ENCODE measurements at places on chromosomes 4 and X. TPM values are rescaled to one million over a fixed set of nuclear protein-coding genes. Genes with fewer than 3 reads are reported as not detected.

DNA sequence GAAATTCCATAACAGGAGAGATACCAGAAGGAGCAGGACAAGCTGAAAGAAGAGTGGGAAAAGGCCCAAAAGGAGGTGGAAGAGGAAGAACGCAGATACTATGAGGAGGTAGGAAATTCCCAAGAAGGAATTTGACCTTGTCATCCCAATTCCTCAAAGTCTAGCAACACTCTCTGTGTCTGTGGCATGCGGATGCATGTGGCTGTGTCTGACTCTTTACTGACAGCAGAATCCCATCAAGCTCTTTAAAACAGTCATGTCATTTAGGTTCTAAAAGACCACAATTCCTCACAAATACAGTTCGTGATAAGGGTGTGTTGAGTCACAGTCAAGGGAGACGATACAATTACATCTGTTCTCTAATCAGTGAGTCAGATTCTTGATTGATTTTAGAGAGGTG is 68.5 kb downstream of the PHOX2B start:
- no peak for DNase-seq
- no peak overlapping the region for H3K4me3 ChIP-seq
- no peaks in the 10 kb centered on the region for H3K4me1 ChIP-seq
- no peaks in the 10 kb centered on the region for H3K27me3 ChIP-seq

DNA sequence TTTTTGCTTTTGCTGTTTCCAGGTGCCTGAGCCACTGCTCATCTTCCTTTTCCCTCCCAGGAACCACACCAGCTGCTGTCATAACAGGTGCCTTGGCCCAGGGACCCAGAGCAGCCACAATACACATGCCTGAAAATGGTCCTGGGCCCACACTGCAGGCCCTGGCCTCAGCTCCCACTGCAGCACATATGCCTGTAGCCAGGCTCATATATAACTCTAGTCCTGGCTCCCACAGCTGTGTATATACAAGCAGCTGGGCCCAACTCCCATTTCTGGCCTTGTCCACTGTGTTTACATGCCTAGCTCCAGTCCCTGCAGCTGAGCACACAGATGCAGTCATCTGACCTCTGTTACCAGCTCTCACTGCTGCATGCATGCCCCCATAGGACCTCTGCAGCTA is 930.5 kb downstream of the ADGRL3 start:
- no peak overlapping the region for H3K4me3 ChIP-seq
- H3K4me1 ChIP-seq: no peaks in the 10 kb centered on the region
- no peak for DNase-seq
- no peak overlapping the region for H3K27ac ChIP-seq

DNA sequence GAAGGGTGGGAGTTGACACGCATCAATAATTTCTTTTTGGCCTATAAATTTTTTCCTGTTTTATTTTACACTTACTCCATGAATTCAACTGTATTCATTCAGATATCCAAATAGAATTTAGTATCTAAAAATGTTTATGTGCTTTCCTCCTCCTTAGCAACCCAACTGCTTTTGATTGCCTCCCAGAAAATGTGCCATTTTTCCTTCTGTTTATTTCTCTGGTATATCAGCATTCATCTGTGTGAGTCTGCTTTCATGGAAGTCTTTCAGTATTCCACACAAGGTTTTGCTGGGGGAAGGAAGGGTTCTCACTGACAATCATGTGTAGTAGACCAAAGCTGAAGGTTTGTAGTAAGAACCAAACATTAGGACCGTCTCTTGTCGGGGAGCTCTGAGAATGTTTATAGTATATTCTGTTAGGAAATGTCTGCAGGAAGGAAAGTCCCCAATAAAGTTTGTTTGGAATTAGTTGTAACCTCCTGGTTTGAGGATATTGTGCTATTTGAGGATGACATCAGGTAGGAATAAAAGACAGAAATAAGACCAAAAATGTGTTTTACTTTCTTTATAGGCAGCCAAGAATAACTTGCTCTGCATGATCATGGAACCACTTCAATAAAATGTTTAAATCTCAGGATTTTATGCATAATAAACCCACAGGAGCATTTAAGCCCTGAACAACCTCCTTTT is 673.6 kb upstream of the INTU start:
- no peak overlapping the region for H3K27ac ChIP-seq
- no peak overlapping the region for H3K4me3 ChIP-seq
- H3K27me3 ChIP-seq: no peaks in the 10 kb centered on the region
- DNase-seq: no peak

DNA sequence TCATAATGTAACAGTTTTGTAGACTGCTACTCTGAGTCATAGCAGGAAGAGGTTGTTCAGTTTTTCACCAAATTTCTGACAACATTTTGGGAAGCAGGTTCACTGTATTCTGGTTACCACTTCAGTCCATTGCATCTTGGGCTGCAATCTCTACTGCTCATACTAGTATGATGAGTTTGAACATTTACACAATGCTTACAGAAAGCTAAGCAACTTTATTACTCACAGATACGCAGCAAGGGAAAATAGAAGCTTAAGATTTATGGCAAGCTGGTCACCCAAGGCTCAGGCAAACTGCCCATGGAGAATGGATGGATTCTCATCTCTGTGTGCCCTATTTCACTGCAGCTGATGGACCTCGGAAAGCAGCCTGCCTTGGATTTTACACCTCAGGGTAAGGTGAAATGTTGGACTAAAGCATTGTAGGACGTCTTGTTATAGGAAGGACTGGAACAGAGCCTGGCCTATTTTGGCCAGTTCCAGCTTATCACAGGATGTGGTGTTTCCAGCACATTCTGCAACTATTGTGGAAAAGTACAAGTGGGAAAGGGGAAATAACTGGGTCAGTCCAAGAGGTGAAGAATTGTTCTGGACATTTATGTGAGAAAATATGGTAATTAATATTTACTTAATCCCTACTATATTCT is 887.1 kb upstream of the AGA start:
- H3K4me3 ChIP-seq: no peak overlapping the region
- H3K36me3 ChIP-seq: no peaks in the 10 kb centered on the region
- H3K27me3 ChIP-seq: no peaks in the 10 kb centered on the region
- H3K27ac ChIP-seq: no peak overlapping the region

- no peak overlapping the region for H3K27ac ChIP-seq
- no peaks in the 10 kb centered on the region for H3K27me3 ChIP-seq
- no peak for DNase-seq
- peaks cover 7% of the 10 kb centered on the region for H3K4me1 ChIP-seq
- H3K36me3 ChIP-seq: no peaks in the 10 kb centered on the region
These were observed 905 bp upstream of the GALNTL6 start for GRCh38 chr4:171812333-171812664.

- peaks cover 5% of the 10 kb centered on the region for H3K27me3 ChIP-seq
- H3K4me3 ChIP-seq: no peak overlapping the region
- H3K27ac ChIP-seq: no peak overlapping the region
- no peaks in the 10 kb centered on the region for H3K36me3 ChIP-seq
- no peak for DNase-seq
- H3K4me1 ChIP-seq: no peaks in the 10 kb centered on the region
These were observed 449.6 kb upstream of the FAM241A start for GRCh38 chr4:111695677-111696076.

GRCh38 chr4:17008834-17009345 is 110.4 kb upstream of the LDB2 start:
- H3K36me3 ChIP-seq: no peaks in the 10 kb centered on the region
- H3K4me1 ChIP-seq: no peaks in the 10 kb centered on the region
- no peak overlapping the region for H3K27ac ChIP-seq
- DNase-seq: no peak
- no peak overlapping the region for H3K4me3 ChIP-seq

- H3K4me3 ChIP-seq: no peak overlapping the region
- no peaks in the 10 kb centered on the region for H3K36me3 ChIP-seq
- no peaks in the 10 kb centered on the region for H3K4me1 ChIP-seq
- no peak for DNase-seq
- H3K27ac ChIP-seq: no peak overlapping the region
These were observed 25.7 kb upstream of the TMPRSS11A start for GRCh38 chr4:67988991-67989390.

DNA sequence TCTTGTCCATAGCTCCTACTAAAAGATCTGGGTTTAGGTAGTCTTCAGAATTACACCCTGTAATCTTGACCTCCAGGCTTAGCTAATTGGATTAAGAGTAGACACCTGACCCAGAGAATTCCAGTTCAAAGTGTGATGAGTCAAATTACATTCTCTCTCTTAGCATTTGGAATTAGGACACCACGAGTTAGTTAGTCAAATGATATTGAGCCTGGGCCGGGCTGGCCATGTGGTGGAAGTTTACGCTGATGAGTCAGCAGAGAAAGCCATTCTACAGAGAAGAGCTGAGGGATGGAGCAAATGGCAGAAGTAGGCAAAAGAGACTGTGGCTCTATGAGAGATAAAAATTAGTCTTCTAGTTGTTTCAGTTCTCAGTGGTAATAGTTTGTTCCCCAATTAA is 31.1 kb downstream of the CEP44 start:
- H3K4me1 ChIP-seq: no peaks in the 10 kb centered on the region
- no peaks in the 10 kb centered on the region for H3K36me3 ChIP-seq
- no peak overlapping the region for H3K27ac ChIP-seq
- no peaks in the 10 kb centered on the region for H3K27me3 ChIP-seq
- DNase-seq: no peak

DNA sequence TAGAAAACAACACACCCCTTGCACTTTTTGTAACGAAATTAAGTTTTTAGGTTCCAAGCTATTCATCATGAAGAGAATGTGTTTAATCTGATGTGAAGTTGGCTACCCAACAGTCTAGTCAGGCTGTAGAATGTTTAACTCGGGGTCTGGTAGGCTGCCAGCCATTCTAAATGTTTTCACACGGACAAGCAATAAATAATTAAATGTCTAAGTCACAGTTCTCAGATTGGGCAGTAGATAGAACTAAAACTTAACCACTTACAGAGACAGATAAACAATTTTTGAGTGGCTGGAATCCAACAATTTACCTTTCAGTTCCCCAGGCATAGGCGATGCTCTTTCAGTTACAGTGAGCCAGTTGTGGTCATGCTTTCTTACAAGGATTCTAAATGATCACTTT is 66.5 kb downstream of the CHIC2 start:
- H3K27ac ChIP-seq: no peak overlapping the region
- no peaks in the 10 kb centered on the region for H3K36me3 ChIP-seq
- H3K4me3 ChIP-seq: no peak overlapping the region
- no peaks in the 10 kb centered on the region for H3K27me3 ChIP-seq

DNA sequence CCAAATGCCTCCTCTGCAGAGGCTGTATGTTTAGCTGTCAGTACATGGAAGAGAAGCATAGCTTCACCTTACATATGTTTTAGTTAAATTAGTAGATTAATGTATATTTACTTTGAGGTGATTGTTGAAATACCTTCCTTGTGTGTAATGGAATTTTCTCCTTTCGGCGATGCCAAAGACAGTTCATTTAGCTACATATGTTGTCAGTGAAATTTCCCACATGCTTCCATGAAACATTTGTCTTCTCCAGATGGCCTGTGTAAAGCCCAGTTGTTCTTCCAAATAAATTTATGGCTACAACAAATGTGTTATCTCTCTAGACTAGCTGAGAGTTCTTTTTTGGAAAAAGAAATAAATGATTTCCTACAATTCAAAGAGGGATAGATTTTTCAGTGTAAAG is 95.2 kb downstream of the GPAT3 start:
- no peaks in the 10 kb centered on the region for H3K36me3 ChIP-seq
- H3K4me1 ChIP-seq: peaks cover 12% of the 10 kb centered on the region
- H3K4me3 ChIP-seq: no peak overlapping the region
- DNase-seq: no peak

Gene CXorf65
- polyA plus RNA-seq: not detected

Gene GJB1
- 0.30 TPM for polyA plus RNA-seq

Gene CNGA1
- 0.02 TPM for polyA plus RNA-seq

Gene TEC
- polyA plus RNA-seq: 1.5 TPM

Gene ABCG2
- 4.4 TPM for polyA plus RNA-seq

Gene HTR2C
- polyA plus RNA-seq: not detected

Measured in ovary (tissue), 10 donors.